Gastrocnemius medialis (tissue), 4 donors: ENCODE measurements at places on chromosomes 1 and 21.

DNA sequence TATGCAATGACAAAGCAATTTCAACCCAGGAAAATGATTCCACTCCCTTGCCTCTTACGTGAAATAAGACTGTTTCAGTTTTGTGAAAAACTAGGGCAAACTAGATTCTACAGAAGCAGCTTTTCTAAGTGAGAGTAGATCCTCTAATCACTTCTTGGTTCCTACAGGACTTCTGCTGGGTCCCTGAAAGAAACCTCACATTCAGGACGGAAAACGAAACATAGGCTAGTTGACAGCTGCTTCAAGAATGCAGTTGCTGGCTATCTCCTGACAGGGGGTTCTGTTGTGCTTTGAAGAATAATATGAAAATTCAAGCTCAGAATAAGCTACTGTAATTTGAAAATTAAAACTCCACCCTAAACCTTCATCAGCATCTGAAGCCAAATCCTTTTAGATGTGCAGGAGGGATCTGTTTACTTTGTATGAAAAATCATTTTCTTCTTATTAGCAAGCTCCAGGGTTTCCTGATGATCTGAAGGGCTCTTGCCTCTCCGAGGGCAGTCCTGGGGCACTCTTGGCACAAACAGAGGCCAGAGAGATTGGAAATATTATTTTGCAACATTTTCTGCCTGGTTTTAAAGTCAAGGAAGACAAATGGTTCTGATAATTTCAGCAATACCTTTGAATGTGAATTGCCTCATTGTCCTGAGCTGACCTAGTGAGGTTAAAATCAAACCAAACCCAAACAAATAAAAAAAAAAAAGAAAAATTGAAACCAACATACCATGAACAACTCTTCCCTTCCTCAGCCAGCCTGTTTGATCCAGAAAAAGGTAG is 55.0 kb downstream of the NTMT2 start:
- DNase-seq: no peak

GRCh38 chr1:183567584-183567983 is 22.7 kb downstream of the NCF2 start:
- no peak for DNase-seq

GRCh38 chr1:30189818-30190500 is 533.4 kb downstream of the MATN1 start:
- DNase-seq: no peak

- peak; percentile 39 for DNase-seq
Observed at GRCh38 chr1:51583532-51583931, 33.4 kb upstream of the OSBPL9 start.

GRCh38 chr1:16155537-16156410 is at the start of gene EPHA2:
TSS of gene EPHA2 (minus strand) at chr1:16156069. CDS start at chr1:16155932, 137 bp downstream.
- peak; percentile 59 for DNase-seq

DNA sequence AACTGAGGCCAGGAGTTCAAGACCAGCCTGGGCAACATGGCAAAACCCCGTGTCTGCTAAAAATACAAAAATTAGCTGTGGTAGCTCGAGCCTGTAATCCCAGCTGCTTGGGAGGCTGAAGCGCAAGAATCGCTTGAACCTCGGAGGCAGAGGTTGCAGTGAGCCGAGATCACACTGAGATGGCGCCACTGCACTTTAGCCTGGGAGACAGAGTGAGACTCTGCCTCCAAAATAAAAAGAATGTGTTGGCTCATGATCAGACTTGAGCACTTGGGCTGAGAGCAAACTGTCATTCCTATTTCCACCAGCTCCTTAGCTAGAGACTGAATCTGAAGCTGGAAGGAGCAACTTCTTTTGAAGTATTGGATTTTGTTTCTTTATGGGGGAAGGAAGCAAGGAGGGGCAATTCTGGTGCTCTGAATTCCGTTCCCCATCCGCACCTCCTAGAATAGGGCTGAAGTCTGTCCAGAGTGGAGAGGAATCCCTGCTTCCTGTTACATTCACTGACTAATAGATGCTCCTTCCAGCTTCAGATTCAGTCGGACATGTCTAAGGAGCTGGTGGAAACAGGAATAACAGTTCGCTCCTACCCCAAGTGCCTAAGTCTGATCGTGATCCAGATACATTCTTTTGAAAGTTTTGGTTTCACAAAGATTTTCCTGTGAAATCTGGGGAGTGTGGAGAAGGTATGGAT is 3.8 kb downstream of the ZNF672 start:
- peak; percentile 56 for DNase-seq
